ENCODE measurements at places on chromosomes 2 and 18.

DNA sequence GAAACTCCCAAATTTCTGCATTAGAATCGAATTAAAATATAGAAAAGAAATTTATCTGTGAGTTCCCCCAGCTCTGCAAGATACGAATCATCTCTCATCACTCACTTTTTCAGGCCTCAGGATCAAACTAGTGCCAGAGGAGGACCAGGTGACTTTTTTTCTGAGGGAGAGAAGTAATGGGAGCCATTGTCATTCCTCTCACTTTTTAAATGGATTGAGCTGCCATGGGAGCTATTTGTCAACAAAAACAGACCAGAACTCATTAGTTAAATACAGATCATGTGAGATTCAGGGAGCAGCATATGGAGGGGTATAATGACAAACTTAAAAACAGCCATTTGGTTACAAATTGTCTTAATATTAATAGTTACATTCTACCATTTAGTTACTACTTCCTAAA is 594.4 kb downstream of the DPP10 start:
- DNase-seq, result no peak

- DNase-seq, result no peak
Observed at GRCh38 chr2:89833780-89834117, 1142.3 kb downstream of the RPIA start.

- no peak for DNase-seq
Observed at GRCh38 chr2:48532824-48533223, 2.9 kb downstream of the STON1 start.

DNA sequence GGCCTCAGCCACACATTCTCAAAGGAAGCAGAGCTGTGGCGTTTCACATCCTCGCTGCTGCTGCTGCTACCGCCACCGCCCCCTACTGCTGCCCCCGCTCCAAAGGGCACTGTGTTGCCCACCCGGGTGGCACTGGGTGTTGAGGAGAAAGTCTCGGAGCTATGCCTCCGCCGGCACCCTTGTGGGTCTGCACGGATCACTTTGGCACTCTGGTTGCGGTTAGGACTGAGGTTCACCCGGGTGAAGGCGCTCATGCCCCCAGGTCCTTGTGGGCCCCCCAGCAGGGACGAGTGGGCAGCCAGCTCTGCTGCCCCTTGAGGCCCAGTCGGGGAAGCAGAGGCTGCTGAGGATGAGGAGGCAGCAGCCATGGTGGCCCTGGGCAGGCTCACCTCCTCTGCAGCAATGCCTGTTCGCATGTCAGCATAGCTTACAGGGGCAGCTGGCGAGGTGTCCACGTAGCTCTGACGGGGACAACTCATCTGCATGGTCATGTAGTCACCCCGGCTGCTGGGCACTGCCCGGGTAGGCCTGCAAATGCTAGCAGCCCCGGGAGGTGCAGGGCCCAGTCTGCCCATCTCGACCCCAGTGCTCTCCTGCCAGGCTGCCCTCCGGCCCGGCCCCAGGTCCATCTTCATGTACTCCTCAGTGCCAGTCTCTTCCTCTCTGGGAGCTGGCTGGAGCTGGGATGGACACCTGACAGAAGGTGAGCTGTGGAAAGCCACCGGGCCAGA is 4.2 kb downstream of the IRS1 start:
- no peak for DNase-seq

GRCh38 chr2:142217804-142218203 is 87.0 kb upstream of the LRP1B start:
- DNase-seq, result no peak

- no peak for DNase-seq
Observed at GRCh38 chr18:59909289-59910036, 9.7 kb downstream of the PMAIP1 start.

GRCh38 chr2:69271831-69272257 is 115.2 kb downstream of the GFPT1 start:
- no peak for DNase-seq

DNA sequence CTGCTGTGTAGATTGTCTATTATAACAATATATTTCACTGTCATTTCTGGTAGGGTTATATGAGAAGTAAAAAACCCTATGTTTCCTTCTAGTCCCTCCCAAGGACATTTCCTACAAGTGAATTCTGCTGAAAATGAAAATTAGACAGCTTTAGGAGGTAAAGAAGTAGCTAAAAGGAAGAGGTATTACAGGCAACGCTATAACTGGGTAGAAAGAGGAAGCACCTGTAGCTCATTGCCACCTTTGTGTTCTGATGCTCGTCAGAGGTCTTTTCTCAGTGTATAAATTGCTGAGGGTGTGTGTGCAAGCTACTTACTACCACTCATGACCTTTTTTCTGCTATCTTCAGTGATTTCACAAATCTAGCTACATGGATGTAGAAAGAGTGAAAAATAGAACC is 1.4 kb downstream of the DNAJC10 start:
- DNase-seq, result no peak

DNA sequence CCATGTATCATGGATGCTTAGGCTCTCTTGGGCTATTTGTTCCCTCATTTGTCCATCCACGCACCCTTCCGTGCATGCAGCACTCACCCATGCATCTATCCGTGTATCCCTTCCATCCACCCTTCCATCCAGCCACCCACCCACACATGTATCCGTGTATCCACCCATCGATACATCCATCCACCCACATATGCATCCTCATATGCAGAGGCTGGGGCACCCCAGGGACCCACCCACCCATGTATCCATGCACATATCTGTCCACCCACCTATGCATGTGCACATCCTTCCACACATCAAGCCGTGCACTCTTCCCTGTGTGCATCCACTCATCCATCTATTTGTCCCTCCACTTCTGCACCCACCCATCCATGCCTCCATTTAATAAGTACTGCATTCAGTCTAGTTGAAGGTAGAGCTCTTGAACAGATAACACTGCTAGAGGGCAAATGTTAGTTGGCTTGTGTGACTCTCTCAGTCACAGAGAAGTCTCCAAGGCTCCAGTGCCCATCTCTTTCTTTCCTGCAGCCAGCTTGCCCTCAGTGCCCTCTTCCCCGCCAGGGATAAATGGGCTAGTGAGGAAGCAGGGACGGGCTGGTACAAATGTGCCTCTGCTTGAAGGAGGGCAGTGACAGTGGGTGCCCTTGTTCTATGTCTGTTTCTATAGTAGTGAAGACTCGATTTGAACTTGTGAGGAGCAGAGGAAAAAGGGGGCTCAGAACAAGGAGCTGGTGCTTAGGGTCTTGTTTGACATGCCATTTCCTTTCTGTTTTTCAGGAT is 61.5 kb downstream of the EMILIN2 start:
- no peak for DNase-seq
